ENCODE measurements at places on chromosomes 5 and 9.

DNA sequence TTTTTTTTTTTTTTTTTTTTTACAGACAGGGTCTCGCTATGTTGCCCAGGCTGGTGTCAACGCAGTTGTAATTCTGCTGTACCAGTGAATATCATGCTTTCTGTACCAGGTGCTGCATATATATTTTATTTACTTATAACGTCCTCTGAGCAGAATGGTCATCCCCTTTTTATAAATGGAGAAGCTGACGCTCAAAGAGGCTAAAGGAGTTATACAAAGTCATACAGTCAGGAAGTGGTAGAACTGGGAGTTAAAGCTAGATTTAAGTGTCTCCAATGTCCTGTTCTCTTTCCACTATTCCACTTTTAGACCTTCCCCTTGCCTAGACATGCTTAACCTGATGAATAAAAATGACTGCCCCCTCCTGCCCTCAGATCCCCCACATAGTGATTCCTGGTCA lies 1.2 kb upstream of the SIL1 start:
- DNase-seq: no peak

DNA sequence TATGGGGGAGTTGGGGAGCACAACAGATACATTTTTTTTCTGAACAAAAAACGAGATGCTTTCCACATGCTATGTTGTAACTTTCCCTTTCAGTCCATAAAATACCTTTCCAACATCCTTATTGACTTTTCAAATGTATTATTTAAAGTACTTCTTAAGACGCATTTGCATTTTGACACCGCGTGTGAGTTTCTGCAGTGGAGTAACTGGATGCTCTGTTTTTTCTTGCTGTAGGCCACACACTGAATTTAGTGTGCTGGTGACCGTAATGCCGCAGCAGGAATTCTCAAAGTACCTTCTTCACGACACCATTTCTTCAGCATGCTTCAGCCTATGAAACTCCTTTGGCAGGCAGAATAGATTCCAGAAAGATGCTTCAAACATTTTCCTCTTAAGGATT lies 14.3 kb upstream of the EPB41L4B start:
- no peak for DNase-seq

DNA sequence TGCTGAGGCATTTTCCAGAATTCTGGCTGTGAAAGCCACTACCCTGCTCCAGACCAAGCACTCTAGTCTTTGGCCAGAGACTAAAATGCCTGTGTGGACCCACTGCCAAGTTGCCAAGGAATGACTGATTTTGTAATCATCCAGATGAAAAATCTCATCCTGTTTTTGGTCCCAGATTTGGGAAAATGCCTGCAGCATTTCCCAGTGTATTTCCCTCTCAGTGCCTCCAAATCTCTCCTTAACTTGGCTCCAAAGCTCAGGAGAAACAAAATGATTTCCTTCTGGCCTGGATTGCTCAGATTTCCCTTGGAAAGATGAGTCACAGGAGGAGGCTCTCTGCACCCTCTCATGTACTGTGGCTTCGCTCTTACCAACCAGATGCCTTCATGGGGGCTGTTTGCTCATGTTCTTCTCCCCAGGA lies 335.2 kb upstream of the TARS1 start:
- DNase-seq: no peak

DNA sequence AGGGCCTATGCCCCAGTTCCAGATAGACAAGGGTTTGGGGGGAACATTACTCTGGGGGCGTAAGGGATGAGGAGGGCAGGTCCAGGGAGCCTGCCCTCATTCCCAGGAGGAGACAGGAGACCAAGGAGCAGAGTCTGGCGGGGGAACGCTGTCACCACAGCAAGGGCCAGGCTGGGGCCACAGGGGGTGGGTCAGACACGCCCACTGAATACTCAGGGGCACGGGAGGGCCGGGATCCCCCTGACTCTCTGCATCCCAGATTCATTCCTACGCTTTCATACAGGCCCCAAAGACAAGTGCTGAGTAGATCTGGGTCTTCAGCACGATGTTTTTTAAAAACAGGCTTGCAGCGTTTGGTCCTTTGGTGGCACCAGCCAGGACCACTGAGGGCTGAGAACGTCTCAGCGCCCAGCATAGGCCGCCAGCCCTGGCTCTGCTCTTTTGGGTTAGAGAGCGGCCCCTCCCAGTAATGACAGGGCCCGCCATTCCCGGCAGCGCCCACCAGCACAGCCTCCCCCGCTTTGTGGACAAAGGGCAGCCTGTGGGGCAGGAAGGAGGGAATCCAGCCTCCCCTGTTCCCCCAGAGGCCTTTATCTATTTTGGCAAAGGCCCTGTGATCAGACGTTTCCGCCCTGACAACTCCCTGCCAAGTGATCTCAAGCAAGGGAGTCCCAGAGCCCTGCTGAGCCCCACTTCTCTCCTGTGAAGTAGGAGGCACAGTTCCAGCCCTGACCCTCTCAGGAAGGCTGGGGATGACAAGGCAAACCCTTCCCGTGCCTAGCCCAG lies 24.9 kb downstream of the NEK6 start:
- no peak for DNase-seq

DNA sequence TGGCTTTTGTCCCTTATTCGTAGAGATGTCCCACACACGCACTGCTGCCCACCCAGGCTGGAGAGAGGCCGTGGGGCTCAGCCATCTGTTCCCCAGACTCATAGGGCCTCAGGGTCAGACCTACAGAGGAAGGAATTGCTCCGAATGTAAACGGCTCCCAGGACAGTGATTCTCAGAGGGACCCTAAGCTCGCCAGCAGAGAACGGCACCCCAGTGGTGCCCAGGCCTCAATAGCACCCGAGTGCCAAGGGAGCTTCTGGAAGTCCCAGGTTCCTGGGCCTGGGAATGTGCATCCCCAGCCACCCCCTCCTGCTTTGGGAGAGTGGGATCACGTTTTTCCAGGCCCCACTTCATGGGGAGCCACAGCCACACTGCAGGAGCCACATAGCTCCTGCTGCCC lies 32.9 kb upstream of the CNOT6 start:
- no peak for DNase-seq

GRCh38 chr9:90189306-90189705 lies 453.3 kb downstream of the DIRAS2 start:
- DNase-seq: no peak

- DNase-seq: no peak
These were observed 104.3 kb downstream of the PHF2 start for GRCh38 chr9:93680443-93681268.
